ENCODE measurements at places on chromosomes 6 and 20. TPM values are rescaled to one million over a fixed set of nuclear protein-coding genes. Genes with fewer than 3 reads are reported as not detected.

The DLK2 gene
- 0.57 TPM for total RNA-seq

The IPCEF1 gene
- total RNA-seq = under 0.01 TPM

The EYS gene
- total RNA-seq = under 0.01 TPM

The SIRPD gene
- total RNA-seq = not detected

The MTFR2 gene
- total RNA-seq = 0.22 TPM

The GTSF1L gene
- not detected for total RNA-seq

The GPR6 gene
- not detected for total RNA-seq

The INSM1 gene
- not detected for total RNA-seq

The POM121L2 gene
- total RNA-seq = not detected

The ANKRD66 gene
- total RNA-seq = not detected

The SFTA2 gene
- not detected for total RNA-seq

The SOX18 gene
- 0.43 TPM for total RNA-seq

The FAM209B gene
- total RNA-seq = not detected
